Thymus (tissue), 14 donors: ENCODE measurements at places on chromosomes 4 and X. TPM values are rescaled to one million over a fixed set of nuclear protein-coding genes. Genes with fewer than 3 reads are reported as not detected.

- no peak overlapping the region for H3K27ac ChIP-seq
- no peak overlapping the region for H3K4me3 ChIP-seq
- no peaks in the 10 kb centered on the region for H3K27me3 ChIP-seq
- no peaks in the 10 kb centered on the region for H3K36me3 ChIP-seq
Measured at GRCh38 chrX:6856471-6856870, 291.0 kb upstream of the STS start.

GRCh38 chr4:187576751-187577150 is 418.8 kb upstream of the ZFP42 start:
- no peaks in the 10 kb centered on the region for H3K27me3 ChIP-seq
- H3K4me1 ChIP-seq = no peaks in the 10 kb centered on the region
- H3K36me3 ChIP-seq = no peaks in the 10 kb centered on the region
- DNase-seq = no peak
- H3K27ac ChIP-seq = no peak overlapping the region

The MAGEB1 gene
- total RNA-seq = 0.05 TPM

- no peaks in the 10 kb centered on the region for H3K4me1 ChIP-seq
- H3K4me3 ChIP-seq = no peak overlapping the region
- peaks cover 6% of the 10 kb centered on the region for H3K36me3 ChIP-seq
- H3K27me3 ChIP-seq = no peaks in the 10 kb centered on the region
- DNase-seq = no peak
- H3K27ac ChIP-seq = no peak overlapping the region
Measured at GRCh38 chr4:77872723-77873445, 10.3 kb downstream of the MRPL1 start.

The HS3ST1 gene
- total RNA-seq = 1.5 TPM

GRCh38 chr4:116180157-116180601 is 905.2 kb downstream of the TRAM1L1 start:
- no peak overlapping the region for H3K27ac ChIP-seq
- peak; percentile 1 for DNase-seq
- H3K4me3 ChIP-seq = no peak overlapping the region
- H3K36me3 ChIP-seq = no peaks in the 10 kb centered on the region

DNA sequence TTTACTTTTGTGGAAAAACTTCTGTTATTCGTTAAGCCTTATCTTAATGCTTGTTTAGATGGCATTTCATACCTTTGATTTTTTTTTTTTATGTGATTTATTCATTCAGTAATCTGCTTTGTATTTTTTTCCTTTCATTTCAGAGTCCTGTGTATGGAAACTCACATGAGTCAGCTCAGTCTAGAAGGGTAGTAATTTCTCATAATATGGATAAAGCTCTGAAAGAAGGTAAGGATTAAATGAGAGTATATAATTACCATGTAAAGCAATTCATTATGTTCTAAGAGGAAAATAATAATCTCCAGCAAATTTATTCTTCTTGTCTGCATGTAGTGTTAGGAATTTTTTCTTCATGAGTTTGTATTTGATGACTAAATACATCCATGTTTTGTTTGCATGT is 37.8 kb downstream of the SNX25 start:
- H3K4me1 ChIP-seq = no peaks in the 10 kb centered on the region
- no peak overlapping the region for H3K27ac ChIP-seq
- no peak for DNase-seq
- H3K4me3 ChIP-seq = no peak overlapping the region
- no peaks in the 10 kb centered on the region for H3K27me3 ChIP-seq

The SLC26A1 gene
- 0.14 TPM for total RNA-seq

- DNase-seq = no peak
- H3K27me3 ChIP-seq = no peaks in the 10 kb centered on the region
- no peaks in the 10 kb centered on the region for H3K4me1 ChIP-seq
- no peak overlapping the region for H3K27ac ChIP-seq
- H3K36me3 ChIP-seq = no peaks in the 10 kb centered on the region
- H3K4me3 ChIP-seq = no peak overlapping the region
Measured at GRCh38 chrX:94057385-94057784, 383.4 kb downstream of the FAM133A start.

- H3K27me3 ChIP-seq = peaks cover 64% of the 10 kb centered on the region
- no peaks in the 10 kb centered on the region for H3K4me1 ChIP-seq
- no peak for DNase-seq
- no peaks in the 10 kb centered on the region for H3K36me3 ChIP-seq
Measured at GRCh38 chr4:5887361-5888221, 5.3 kb downstream of the CRMP1 start.

GRCh38 chr4:3346146-3346545 is 53.3 kb downstream of the RGS12 start:
- H3K27ac ChIP-seq = no peak overlapping the region
- no peaks in the 10 kb centered on the region for H3K27me3 ChIP-seq
- peaks cover 2% of the 10 kb centered on the region for H3K4me1 ChIP-seq
- no peaks in the 10 kb centered on the region for H3K36me3 ChIP-seq
- peak; percentile 79 for DNase-seq

- H3K4me1 ChIP-seq = no peaks in the 10 kb centered on the region
- DNase-seq = no peak
- H3K27me3 ChIP-seq = no peaks in the 10 kb centered on the region
- no peak overlapping the region for H3K4me3 ChIP-seq
- no peaks in the 10 kb centered on the region for H3K36me3 ChIP-seq
Measured at GRCh38 chr4:125975861-125976397, 661.2 kb downstream of the FAT4 start.

The MID2 gene
- 2.0 TPM for total RNA-seq

- no peaks in the 10 kb centered on the region for H3K36me3 ChIP-seq
- H3K27ac ChIP-seq = no peak overlapping the region
- H3K4me3 ChIP-seq = no peak overlapping the region
- no peaks in the 10 kb centered on the region for H3K4me1 ChIP-seq
Measured at GRCh38 chrX:9897761-9898161, 69.4 kb upstream of the CLDN34 start.

GRCh38 chr4:26105815-26106699 is 192.0 kb downstream of the SMIM20 start:
- no peak for DNase-seq
- no peaks in the 10 kb centered on the region for H3K36me3 ChIP-seq
- no peak overlapping the region for H3K27ac ChIP-seq
- no peaks in the 10 kb centered on the region for H3K4me1 ChIP-seq
- H3K27me3 ChIP-seq = no peaks in the 10 kb centered on the region
- no peak overlapping the region for H3K4me3 ChIP-seq

The APELA gene
- total RNA-seq = 0.14 TPM
